ENCODE measurements at places on chromosomes 11 and 22.
A peak's percentile ranks its signal among the peaks of the same experiment; 100 is the strongest.

GRCh38 chr11:61737131-61737530, 15.3 kb upstream of the MYRF start:
- H3K27me3 ChIP-seq, result peaks cover 16% of the 10 kb centered on the region
- no peak for DNase-seq
- H3K27ac ChIP-seq, result no peak overlapping the region
- H3K4me3 ChIP-seq, result no peak overlapping the region
- no peaks in the 10 kb centered on the region for H3K36me3 ChIP-seq

- peaks cover 10% of the 10 kb centered on the region for H3K36me3 ChIP-seq
- H3K27ac ChIP-seq, result no peak overlapping the region
- H3K4me1 ChIP-seq, result peaks cover 36% of the 10 kb centered on the region
- H3K27me3 ChIP-seq, result no peaks in the 10 kb centered on the region
These were observed 20.6 kb downstream of the GRAMD1B start for GRCh38 chr11:123450623-123451022.

DNA sequence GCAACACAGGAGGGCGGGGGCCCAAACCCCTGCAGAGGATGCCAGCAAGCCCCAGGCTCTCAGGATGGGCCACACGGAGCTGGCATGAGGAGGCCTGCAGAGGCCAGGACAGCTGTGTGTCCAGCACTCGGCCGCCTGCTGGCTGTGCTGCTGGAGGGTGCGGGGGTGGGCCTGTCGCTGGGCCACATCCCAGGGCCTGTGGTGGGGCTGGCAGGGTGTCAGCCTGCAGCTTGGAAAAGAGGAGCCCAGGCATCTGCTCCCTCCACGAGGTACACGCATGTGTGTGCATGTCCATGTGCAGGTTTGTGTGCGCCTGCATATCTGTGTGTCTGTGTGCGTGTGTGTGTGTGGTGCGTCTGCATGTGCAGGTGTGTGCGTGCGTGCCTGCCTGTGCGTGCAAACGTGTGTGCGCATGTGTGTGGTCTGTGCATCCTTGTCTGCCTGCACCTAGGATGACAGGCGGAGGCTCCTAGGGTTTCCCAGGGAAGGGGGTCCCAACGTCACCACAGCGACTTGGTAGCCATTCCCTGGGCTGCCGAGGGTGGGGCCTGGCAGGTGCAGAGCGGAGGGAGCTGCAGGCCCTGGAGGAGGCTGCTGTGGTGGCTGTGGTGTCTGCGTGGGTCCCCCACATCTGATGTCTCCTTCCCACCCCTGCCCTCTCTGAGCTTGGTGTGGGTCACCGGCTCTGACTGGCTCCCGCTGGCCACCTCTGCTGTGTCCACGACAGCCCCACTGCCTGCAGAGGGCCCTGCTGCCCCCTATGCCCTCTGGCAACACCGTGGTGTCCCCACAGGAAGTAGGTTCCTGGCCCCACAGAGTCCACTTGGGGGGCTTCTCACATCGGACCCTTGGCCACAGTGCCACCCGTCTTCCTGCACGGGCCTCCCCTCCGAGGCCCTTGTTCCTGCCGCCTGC, 17.1 kb downstream of the BRSK2 start:
- no peak overlapping the region for H3K27ac ChIP-seq
- H3K4me1 ChIP-seq, result no peaks in the 10 kb centered on the region
- no peak overlapping the region for H3K4me3 ChIP-seq
- DNase-seq, result no peak
- peaks cover 1% of the 10 kb centered on the region for H3K27me3 ChIP-seq

GRCh38 chr11:10500757-10501684, 40.0 kb downstream of the RNF141 start:
- no peak for DNase-seq
- H3K36me3 ChIP-seq, result peaks cover 35% of the 10 kb centered on the region
- H3K4me3 ChIP-seq, result no peak overlapping the region
- H3K27ac ChIP-seq, result no peak overlapping the region

- H3K27me3 ChIP-seq, result peaks cover 2% of the 10 kb centered on the region
- no peak overlapping the region for H3K4me3 ChIP-seq
- no peaks in the 10 kb centered on the region for H3K4me1 ChIP-seq
- no peak for DNase-seq
- no peak overlapping the region for H3K27ac ChIP-seq
These were observed 9.9 kb downstream of the SUN2 start for GRCh38 chr22:38745676-38746460.

DNA sequence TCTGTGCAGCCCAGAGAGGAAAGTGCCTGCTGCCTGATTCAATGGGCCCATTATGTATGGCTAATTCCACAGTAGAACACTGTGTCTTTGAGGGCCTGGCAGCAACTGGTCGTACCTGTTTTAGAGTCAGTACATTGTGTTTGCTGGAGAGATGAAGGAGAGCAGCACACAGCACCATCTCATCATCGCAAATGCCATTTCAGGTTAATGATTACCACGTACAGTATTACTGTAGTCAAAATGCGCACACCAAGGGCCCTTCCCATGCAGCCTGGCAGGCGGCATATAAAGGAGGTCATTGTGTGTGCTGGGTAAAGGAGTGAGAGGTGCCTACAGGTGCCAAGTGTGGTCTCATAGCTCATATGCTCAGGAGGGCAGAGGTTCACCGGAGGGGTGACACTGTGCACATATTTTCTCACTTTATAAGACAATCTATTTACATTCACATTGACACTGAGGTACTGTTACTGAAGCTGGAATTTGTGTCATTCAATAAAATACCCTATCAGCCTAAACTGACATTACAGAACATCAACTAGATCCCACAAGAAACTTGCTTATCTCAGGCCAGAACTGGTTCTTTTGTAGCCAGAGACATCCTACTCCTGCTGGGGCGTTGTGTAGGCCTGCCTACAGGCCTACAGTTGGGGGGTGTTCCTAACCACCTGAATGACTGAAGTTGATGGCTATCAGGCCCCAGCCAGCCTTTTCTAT, 90.4 kb downstream of the APIP start:
- peaks cover under 1% of the 10 kb centered on the region for H3K36me3 ChIP-seq
- H3K27me3 ChIP-seq, result peaks cover 3% of the 10 kb centered on the region
- no peak overlapping the region for H3K4me3 ChIP-seq
- no peak overlapping the region for H3K27ac ChIP-seq
- no peak for DNase-seq

GRCh38 chr11:47099918-47100315, 76.8 kb downstream of the ARFGAP2 start:
- H3K27me3 ChIP-seq, result no peaks in the 10 kb centered on the region
- no peaks in the 10 kb centered on the region for H3K36me3 ChIP-seq
- peaks cover 8% of the 10 kb centered on the region for H3K4me1 ChIP-seq
- H3K27ac ChIP-seq, result no peak overlapping the region

GRCh38 chr11:41786087-41786486, 326.6 kb upstream of the LRRC4C start:
- H3K36me3 ChIP-seq, result no peaks in the 10 kb centered on the region
- DNase-seq, result no peak
- H3K4me1 ChIP-seq, result no peaks in the 10 kb centered on the region
- H3K27me3 ChIP-seq, result no peaks in the 10 kb centered on the region
- no peak overlapping the region for H3K27ac ChIP-seq
- H3K4me3 ChIP-seq, result no peak overlapping the region

DNA sequence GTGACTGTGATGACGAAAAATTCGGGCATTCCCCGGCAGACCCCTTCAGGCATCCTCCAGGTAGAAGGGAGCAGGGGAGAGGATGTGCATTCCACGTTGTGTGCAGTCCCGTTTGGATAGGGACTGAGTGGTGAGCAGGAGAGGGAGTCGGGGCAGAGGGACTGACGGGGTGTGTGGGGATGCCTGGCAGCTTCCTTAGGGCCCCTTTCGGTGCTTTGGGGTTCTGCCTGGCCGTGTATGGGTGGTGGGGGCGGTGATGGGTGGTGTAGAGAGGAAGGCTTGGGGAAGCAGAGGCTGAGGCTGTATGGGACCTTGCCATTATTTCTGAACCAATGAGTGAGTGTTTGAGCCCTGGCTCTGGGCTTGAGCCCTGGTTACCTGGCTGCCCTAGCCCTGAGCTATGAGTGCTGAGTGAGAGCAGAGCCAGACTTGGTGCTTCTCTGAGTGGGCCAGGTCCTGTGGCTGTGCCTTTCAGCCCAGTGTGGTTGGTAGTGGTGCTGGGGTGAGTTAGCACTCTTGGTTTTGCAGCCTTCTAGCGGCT, 914 bp downstream of the INPPL1 start:
- H3K4me3 ChIP-seq, result peak overlapping the region; percentile 97
- H3K27ac ChIP-seq, result peak overlapping the region; percentile 9
- DNase-seq, result no peak
- peaks cover 14% of the 10 kb centered on the region for H3K4me1 ChIP-seq
- peaks cover 9% of the 10 kb centered on the region for H3K27me3 ChIP-seq

DNA sequence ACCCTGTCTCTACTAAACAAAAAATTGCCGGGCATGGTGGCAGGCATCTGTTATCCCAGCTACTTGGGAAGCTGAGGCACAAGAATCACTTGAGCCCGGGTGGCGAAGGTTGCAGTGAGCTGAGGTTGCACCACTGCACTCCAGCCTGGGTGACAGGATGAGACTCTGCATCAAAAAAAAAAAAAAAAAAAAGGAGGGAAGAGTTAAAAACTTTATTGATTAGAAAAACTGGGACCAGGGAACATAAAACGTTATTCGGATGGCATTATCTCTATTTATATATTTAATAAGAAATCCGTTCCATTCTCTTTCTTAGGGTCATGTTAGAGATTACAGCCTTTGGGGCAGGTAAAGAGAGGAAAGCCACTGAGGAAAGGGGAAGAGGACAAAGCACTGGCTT, 197.5 kb downstream of the BCR start:
- peaks cover 5% of the 10 kb centered on the region for H3K27me3 ChIP-seq
- no peak overlapping the region for H3K4me3 ChIP-seq
- no peaks in the 10 kb centered on the region for H3K36me3 ChIP-seq

GRCh38 chr11:95301474-95301873, 70.5 kb upstream of the SESN3 start:
- H3K4me3 ChIP-seq, result no peak overlapping the region
- H3K36me3 ChIP-seq, result no peaks in the 10 kb centered on the region
- no peak overlapping the region for H3K27ac ChIP-seq
- peaks cover 8% of the 10 kb centered on the region for H3K4me1 ChIP-seq
- DNase-seq, result no peak
- peaks cover 3% of the 10 kb centered on the region for H3K27me3 ChIP-seq

GRCh38 chr11:70618431-70619101, 220.2 kb downstream of the CTTN start:
- no peak for DNase-seq
- no peak overlapping the region for H3K4me3 ChIP-seq
- no peaks in the 10 kb centered on the region for H3K36me3 ChIP-seq

DNA sequence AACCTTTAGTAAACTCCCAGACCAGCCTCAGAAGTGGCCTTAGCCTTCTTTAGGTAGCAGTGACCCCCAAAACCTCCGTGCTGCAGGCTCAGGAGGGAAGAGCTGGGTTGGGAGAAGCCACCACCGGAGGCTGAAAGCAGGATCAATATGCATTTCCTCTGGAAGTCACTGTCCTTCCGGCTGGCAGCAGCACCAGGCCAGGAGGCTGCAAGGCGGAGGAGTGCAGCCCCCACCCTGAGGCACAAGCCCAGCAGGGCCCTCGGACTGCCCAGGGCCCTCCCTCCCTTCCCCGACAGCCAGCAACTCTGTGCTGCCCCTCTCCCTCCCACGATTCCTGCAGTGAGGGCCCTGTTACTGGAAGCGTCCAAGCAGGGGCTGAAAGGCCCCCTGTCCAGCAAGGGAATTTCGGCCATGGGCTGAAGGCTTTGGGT, 3.2 kb upstream of the NRXN2 start:
- peaks cover 22% of the 10 kb centered on the region for H3K27me3 ChIP-seq
- H3K36me3 ChIP-seq, result peaks cover 5% of the 10 kb centered on the region
- H3K4me3 ChIP-seq, result no peak overlapping the region
- H3K27ac ChIP-seq, result peak overlapping the region; percentile 87
- DNase-seq, result peak; percentile 45

GRCh38 chr22:45105281-45105702, 58.4 kb upstream of the NUP50 start:
- DNase-seq, result no peak
- no peaks in the 10 kb centered on the region for H3K36me3 ChIP-seq
- H3K4me3 ChIP-seq, result no peak overlapping the region
- no peaks in the 10 kb centered on the region for H3K27me3 ChIP-seq
- no peak overlapping the region for H3K27ac ChIP-seq
- no peaks in the 10 kb centered on the region for H3K4me1 ChIP-seq

DNA sequence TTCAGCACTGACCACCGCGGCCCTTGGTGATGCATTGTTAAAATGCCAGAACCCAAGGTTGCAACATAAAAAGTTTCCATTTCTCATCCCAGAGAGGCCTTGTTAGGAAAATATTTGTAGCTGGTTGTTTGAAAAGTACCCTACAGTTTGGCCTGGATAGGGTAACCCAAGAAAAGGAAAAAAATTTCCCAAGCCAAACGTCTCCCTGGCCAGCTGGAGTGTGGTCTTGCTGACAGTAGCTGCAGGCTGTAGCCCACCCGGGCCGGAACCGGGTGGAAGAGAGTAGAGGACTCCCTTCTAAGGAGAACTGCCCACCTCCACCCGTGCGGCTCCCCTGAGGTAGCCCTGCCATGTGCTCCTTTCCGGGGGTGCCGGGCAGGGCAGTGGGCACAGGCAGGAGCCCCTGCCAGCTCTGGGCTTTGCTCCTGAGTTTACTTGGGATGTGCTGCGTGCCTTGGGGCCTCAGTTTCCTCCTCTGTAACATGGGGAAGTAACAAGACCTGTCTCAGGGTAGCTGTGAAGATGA, 38.5 kb downstream of the IGHMBP2 start:
- no peak overlapping the region for H3K4me3 ChIP-seq
- H3K4me1 ChIP-seq, result no peaks in the 10 kb centered on the region
- peaks cover 10% of the 10 kb centered on the region for H3K36me3 ChIP-seq
- H3K27ac ChIP-seq, result no peak overlapping the region
- no peak for DNase-seq

GRCh38 chr11:11510939-11511338, 110.9 kb downstream of the GALNT18 start:
- H3K27ac ChIP-seq, result no peak overlapping the region
- DNase-seq, result no peak
- peaks cover 52% of the 10 kb centered on the region for H3K4me1 ChIP-seq
- no peaks in the 10 kb centered on the region for H3K36me3 ChIP-seq

GRCh38 chr11:97862021-97862420, 1158.7 kb upstream of the CNTN5 start:
- no peaks in the 10 kb centered on the region for H3K36me3 ChIP-seq
- DNase-seq, result no peak
- H3K4me3 ChIP-seq, result no peak overlapping the region

GRCh38 chr22:38753948-38754750, 1.6 kb downstream of the SUN2 start:
- peaks cover 13% of the 10 kb centered on the region for H3K27me3 ChIP-seq
- no peak for DNase-seq
- H3K36me3 ChIP-seq, result peaks cover 19% of the 10 kb centered on the region
- peak overlapping the region; percentile 95 for H3K4me3 ChIP-seq

GRCh38 chr11:133521502-133521901, 10.8 kb downstream of the OPCML start:
- no peak overlapping the region for H3K4me3 ChIP-seq
- no peaks in the 10 kb centered on the region for H3K36me3 ChIP-seq
- peaks cover 5% of the 10 kb centered on the region for H3K27me3 ChIP-seq
- peaks cover 29% of the 10 kb centered on the region for H3K4me1 ChIP-seq
- peak overlapping the region; percentile 94 for H3K27ac ChIP-seq

- H3K4me3 ChIP-seq, result no peak overlapping the region
- no peaks in the 10 kb centered on the region for H3K4me1 ChIP-seq
- no peaks in the 10 kb centered on the region for H3K36me3 ChIP-seq
- H3K27me3 ChIP-seq, result peaks cover 21% of the 10 kb centered on the region
- DNase-seq, result peak; percentile 50
These were observed 581 bp upstream of the AP5B1 start for GRCh38 chr11:65781152-65781961.

- H3K36me3 ChIP-seq, result peaks cover 4% of the 10 kb centered on the region
- H3K27ac ChIP-seq, result no peak overlapping the region
- no peak for DNase-seq
- peaks cover 7% of the 10 kb centered on the region for H3K27me3 ChIP-seq
These were observed 29.4 kb upstream of the OAF start for GRCh38 chr11:120181376-120181975.
